AML-193 (cell line): ENCODE measurements at places on chromosomes 16 and 17.

DNA sequence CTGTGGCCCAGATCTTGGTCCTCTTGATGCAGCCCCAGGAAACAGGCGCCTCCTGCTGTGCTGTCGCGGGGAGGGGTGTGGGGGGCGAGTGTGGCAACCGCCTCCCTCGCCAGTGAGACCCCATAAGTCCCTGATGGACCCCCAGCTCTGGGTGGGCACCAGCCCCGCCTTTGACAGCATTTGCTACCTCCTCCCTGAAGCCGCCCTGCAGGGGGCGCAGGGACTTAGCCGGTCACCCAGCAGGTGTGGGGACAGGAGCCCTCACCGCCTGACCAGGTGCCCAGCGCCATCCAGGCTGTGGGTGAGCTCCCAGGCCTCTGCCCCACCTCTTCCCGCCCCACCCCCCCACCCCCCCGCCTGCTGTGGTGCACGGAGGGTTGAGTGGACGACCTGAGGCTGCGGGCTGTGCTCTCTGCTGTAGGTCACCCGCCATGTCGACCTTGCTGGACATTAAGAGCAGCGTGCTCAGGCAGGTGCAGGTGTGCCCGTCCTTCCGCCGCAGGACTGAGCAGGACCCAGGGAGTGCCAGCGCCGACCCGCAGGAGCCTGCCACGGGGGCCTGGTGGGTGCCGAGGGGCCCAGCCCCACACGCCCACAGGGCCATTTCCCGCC is 4.8 kb downstream of the BAIAP3 start:
- no peak for DNase-seq

DNA sequence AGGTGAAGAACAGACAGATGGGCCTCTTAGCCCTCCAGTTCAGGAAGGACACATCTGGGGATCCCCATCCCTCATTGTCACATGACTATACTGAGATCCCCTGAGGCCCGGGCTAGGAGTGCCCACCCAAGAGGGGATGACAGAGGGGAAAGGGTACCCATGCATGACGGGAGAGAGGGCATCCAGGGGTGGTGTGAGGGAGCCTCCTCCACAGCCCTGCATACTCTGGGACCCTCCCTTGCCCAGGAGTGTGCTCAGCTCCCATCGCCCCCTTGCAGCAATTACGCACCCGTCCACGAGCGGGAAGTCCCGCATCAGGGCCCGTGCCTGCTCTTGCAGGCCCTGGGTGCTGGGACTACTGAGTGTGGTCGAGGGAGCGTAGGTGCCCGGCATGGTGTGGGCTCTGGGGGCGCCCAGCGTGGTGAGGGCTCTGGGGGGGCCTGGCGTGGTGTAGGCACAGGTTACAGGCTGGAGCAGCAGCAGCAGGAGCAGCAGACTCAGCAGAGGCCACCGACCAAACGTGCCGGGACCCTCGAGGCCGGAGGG is 6.5 kb downstream of the DPEP2 start:
- DNase-seq, result no peak

GRCh38 chr17:75642182-75642783 is 9.0 kb downstream of the SMIM5 start:
- DNase-seq, result no peak

DNA sequence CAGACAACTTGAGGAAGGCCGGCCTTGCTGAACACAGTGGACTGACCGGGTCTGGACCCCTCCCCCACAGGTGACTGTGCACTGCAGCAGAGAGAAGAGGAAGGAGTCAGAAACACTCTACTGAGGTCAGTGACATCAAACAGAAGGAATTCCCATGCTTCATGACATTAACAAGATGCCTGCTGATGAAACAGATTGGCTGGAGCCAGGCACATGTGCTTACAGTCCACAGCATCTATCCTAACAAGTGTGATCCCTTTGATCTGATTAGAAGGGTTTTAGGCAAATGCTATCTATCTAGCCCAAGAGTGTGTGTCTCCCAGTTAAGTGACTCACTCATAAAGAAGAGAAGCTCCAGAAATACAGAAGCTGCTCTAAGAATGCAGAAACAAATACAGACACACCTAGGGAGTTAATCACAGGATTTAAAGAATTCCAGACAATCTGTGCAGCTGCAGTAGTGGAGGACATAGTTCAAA is 90.2 kb downstream of the SYCE1L start:
- DNase-seq, result no peak

GRCh38 chr16:58451265-58451689 is 48.7 kb upstream of the NDRG4 start:
- DNase-seq, result no peak

DNA sequence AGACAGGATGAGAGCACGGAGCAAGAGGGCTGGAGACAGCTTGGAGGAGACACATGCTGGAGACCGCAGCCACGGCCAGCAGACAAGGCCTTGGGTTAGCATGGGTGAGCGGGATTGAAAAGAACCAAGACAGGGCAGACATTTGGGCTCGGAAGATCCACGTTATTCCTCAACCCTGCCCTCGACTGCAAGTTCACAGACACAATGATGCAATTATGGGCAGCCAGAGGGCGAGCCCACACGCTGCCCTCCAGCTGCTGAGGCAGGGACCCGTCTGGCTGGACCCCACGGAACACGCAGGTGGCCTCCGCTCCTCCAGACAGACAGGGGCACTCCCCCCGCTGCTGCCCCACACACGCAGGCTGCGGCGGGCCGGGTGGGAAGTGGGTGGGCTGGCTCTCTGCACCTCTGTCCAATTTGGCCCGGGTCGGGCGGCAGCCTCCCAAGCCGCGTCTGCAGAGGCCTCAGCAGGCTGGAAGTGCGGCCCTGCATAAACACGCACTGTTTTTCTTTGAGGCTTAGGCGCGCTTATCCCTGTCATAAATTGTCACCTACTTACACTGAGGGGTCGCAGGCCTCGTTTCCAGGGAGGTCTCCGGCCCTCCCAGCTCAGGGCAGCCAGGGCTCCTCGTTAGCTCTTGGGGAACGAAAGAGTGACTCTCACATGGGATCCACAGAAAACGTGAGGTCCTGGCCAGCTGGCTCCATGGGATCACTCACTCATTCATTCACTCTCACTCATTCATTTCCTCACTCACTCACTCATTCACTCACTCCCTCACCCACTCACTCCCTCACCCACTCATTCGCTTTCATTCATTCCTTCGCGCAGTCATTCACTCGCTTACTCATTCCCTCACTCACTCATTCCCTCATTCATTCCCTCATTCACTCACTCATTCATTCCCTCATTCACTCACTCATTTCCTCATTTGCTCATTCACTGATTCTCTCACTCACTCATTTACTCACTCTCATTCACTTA is 303.9 kb downstream of the C16orf95 start:
- DNase-seq, result no peak

GRCh38 chr16:25063865-25064264 is 47.7 kb upstream of the LCMT1 start:
- DNase-seq, result no peak

- DNase-seq, result no peak
Measured at GRCh38 chr17:72975509-72975908, 117.0 kb downstream of the SLC39A11 start.

DNA sequence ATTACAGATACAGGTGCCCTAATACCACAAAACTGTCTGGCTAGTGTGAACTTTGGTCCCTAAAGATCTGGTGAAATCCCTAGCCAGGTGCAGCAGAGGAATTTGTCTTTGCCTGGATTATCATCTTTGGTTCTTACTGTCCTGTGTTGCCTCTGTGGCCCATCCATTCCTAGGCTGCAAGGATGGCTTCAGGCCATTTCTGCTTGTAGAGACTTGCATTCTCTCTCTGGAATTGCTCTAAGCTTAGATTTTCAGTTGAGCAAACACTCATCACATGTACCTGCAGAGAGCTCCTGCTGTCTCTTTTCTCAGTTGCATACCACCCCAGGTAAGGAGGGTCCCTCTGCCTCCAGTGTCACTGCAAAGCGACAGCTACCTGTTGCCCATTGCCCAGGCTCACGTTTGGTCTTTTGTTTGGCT is 114.9 kb downstream of the PRKCA start:
- no peak for DNase-seq

GRCh38 chr16:66359012-66359411 is 7.5 kb upstream of the CDH5 start:
- DNase-seq, result no peak

DNA sequence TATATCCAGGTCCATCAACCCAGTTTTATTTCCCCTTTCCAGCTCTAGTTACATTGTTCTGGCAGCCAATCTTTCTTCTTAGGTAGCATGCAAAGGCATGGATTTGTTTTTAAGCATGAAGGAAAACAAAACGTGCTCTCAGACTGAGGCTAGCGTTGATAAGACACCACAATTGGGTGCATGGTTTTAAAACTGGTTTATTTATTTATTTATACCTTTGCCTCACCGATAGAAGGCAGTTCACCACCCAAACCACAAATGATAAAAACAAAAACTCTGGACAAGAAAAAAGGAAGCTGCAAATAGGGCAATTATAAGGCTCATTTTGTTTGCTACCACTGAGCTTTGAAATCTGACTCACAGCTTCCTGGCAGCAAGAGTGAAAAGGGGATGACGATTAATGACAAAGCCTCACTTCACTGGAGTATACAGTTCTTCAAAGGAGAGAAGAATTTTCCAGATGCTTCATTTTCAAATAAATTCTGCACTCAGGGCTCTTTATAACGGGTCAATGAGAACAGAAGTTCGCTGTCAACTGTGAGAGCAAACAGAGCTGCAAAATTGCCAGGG is 278.4 kb upstream of the IRX5 start:
- no peak for DNase-seq

DNA sequence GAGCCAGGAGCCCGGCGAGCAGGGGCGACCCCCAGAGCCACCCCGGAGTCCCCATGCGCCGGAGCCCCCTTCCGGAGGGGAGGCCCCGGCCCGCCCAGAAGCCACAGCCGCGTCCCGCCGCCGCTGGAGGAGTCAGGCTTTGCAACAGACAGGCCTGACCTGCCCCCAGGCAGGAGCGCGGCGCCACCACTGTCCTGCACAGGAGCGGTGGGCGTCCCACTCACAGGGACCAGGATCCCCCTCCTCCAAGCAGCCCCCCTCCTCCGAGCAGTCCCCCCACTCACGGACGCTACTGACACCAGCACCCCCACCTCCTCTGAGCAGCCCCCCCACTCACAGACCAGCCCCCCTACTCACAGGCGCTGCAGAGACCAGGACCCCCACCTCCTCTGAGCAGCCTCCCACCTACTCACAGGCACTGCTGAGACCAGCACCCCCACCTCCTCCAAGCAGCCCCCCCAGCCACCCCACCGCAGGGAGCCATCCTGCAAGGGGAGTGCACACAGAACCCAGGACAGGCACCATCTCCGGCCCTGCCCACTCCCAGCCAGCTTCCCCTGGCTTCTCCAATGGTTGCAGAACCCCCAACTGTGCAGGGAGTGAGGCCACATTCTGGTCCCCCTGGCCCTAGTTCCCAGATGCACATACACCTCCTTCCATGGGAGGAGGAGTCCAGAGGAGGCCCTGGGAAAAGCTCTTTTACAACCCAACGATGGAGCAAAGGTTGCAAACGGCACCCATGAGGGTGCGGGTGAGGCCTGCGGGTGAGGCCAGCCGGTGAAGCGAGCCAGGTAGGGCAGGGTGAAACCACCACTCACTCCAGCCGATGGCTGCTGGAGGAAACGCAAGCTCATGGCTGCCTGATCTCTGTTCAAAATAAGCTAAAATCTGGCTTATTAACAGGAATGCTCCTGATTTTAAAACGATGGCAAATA is 69.9 kb downstream of the ABR start:
- DNase-seq, result no peak

DNA sequence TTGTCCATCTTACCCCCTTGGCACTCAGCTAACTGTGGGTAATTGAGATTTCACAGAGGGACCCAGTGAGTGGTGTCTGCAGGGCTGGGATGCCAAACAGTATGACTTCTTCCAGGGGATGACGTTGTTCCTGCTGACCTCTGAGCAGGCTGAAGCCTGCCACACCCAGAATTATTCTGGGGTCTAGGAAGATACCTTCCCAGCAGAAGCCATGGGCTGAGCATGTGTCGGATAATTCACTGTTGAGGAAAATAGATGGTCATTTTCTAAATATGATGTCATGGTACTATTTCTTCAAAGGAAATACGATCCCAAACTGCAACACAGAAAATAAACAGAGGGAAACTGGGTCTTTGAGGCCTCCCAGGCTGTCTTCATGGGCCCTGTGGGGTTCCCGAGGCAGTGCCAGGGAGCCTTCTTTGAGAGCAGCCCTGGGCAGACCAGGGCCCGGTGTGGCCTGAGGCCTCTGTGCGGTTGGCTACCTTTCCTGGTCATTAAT is 17.4 kb downstream of the WNT9B start:
- DNase-seq, result no peak

DNA sequence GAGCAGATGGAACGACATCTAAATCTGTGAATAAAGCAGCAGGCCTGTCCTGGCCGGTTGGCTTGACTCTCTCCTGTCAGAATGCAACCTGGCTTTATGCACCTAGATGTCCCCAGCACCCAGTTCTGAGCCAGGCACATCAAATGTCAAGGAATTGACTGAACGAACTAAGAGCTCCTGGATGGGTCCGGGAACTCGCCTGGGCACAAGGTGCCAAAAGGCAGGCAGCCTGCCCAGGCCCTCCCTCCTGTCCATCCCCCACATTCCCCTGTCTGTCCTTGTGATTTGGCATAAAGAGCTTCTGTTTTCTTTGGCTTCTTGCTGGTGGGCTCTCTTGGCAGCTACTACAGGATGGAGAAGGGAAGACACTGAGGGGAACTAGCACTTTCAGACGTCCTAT is 4.1 kb upstream of the RSAD1 start:
- no peak for DNase-seq

DNA sequence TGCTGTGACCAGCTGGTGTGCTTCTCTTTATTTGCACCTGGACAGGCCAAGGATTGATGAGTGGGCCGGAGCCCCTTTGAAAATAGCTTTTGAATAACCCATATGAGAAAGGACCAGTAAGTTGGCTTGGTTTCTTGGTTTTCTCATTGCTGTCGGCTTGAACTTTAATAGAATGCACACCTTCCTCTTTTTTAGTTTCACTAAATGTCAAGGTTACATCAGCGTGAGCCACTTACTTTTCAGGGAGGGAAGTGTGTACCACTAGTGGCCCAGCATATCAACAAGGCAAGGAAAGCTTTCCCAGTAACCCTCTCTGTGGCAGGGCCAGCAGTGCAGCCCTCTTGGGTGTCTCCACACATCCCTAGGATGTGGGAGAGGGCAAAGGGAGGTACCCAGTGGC is 433.3 kb downstream of the CA10 start:
- DNase-seq, result no peak

DNA sequence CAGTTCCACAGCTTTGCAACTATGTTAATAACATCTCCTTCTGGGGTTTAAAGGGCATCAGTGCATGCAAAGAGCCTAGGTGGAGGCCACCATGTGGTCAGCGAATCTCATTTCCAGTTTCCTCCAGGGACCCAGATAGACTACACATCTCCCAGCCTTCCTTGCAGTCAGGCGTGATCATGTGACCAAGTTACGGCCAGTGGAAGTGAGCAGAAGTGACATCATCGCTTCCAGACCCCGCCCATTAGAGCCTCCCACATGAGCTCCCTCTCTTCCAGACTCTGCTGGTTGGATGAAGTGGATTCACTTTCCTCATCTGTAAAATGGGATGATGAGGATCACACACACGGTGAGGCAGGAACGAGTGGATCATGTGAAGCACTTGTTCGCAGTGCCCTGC is 27.4 kb upstream of the KDM8 start:
- DNase-seq, result no peak
